GM06990 (cell line): ENCODE measurements at places on chromosomes 1 and 21.

- no peak for DNase-seq
Measured at GRCh38 chr1:229642376-229642775, 16.3 kb downstream of the URB2 start.

- DNase-seq = no peak
Measured at GRCh38 chr1:182611787-182612186, 7.6 kb upstream of the RGS16 start.

- DNase-seq = no peak
Measured at GRCh38 chr1:4597020-4597419, 57.4 kb upstream of the AJAP1 start.

DNA sequence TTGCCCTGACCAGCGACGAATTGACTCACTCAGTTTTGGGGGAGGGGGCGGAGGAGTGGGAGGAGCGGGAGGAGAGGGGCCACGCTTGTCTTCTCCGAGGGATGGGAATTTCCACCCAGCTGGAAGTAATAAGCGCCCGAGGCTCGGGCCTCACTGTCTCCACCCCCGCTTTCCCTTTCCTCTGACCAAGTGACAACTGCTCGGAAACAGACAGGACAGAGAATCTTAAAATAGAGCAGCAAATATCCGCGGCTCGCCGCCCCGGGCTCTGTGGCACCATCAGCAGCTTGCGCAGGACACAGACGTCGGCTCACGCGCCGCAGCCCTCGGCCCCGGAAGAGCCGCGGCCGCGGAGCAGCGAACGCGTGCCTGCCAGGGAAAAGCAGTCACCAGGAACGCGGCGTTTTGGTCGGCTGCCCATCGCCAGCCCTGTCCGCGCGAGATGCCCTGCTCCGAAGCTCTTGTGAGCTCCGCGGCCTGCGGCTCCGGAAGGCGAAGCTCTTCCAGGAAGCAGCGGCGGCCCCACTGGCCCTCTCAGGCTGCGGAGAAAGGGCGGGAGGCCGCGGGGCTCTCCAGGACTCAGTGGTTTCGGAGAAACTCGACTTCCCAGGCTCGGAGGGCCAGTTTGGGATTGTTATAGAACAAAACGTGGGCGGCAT lies 10.7 kb upstream of the RGS16 start:
- DNase-seq = peak; percentile 90

DNA sequence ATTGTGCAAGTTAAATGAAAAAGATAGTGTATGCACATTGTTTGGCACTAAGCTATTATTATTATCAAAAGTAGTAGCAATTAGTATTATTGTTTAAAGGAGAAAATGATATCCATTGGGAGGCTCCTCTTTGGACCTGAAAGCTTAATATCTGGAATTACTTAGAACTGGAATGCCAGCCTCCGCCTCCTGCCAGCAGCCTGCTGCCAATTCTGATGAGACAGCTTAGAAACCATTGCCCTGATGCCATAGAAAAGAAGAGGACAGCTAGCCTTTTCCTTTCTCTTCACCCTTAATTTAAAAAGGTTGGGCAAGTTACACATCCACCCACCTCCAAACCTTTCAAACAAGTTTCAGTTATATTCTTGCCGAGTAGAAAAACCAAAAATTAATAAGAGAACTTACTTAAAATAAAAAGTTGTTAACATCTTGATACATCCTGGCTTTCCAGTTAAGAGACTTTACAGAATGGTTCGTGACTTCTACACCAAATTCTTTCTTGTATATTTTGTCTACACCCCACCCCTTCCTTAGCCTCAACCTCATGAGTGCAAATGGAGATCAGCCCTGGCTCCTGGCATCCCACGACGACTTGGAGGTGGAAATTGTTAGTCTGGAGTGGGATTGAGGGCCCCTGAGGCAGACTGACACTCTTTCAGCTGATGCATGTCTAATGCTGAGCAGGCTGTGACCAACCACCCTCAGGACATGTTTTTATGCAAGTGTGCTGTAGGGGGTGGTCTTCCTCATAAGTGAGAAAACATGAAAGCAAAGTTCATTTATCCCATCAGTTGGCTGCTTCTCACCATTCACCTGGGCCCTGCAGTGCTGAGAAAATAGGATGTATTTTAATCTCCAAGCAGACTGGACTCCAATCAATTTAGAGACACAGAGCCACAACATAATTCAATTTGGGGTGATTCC lies 120.6 kb downstream of the KCNJ15 start:
- no peak for DNase-seq

GRCh38 chr1:155286544-155286943 lies 9.3 kb downstream of the HCN3 start:
- DNase-seq = no peak

DNA sequence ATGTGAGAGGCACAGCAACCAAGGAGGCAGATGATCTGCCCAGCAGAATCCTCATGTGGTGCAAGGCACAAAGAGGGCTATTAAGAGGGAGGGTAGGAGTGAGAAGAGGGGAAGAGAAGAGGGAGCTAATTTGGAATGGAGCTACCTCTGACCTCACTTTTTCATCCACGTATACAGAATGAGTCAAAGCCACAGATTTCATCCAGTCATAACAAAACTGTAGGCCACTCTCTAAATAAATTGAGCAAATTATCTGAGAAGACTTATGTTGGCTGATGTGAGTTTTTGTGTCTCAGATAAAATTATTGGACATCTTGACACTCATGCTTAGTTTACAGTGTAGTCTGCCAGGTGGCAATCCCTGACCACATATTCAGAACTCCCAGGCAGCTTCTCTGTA lies 325.6 kb downstream of the TTLL7 start:
- no peak for DNase-seq

DNA sequence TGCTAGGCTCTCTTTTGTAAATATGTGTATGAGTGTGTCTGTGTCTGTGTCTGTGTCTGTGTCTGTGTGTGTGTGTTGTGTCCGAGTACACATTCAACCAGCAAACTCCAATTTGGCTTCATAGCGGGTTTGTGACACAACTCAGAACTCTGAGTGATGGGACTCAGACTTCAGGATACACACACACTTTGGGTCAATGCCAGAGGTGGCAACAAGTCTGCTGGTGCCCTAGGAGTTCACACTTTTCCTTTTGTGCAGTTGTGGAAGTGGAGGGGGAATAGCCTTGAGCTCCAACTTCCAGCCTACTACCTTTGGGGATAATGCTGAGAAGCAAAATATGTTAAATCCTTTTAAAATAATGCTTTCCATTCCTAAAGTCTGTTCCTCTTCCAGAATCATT lies 16.6 kb upstream of the TBX15 start:
- no peak for DNase-seq

DNA sequence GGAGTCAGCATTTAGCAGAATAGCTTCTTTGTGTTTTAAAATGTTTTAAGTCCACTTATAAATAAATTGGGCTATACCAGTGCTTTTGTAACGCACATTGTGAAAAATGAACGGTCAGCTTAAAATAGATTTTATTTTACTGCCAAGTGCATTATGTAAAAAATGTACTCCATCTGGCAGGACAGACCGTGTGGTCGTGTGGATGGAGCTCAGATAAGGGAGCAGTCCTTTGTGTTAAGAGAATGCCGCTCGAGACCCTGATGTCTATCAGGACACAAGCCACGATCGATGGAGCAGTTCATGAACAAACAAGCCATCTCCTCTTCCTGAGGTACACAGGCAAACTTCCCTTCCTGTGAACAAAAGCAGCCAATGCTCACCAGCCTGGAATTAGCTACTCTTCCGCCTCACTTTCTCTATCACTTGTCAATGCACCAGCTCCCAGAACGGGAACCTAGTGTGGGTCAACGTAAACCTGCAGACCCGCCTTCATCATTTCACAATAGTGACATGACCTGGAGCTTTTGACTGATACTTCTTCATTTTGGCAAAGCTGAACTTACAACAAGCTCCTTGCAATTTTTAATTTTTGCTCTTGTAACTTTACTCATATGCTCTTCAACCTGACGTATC lies 243.5 kb downstream of the TGFB2 start:
- no peak for DNase-seq

DNA sequence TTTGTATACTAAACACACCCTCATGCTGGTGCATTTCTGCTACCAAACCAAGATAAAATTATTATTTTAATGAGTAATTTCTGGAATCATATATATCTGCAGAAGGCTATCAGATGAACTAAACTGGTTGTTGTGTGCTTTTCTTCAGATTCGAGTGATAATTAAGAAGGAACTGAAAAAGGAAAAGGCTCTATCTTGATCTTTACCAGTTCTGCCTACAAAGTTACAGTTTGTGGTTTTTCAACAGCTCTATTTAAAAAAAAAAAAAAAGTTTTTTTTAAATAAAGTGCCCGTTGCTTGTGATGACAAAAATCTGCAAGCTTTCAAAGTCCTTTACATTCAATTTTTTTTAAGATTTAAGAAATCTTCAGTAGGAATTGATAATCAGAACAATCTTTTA lies 13.6 kb downstream of the DENND1B start:
- peak; percentile 34 for DNase-seq

- DNase-seq = no peak
Measured at GRCh38 chr1:186682736-186683135, 2.5 kb upstream of the PTGS2 start.

- DNase-seq = no peak
Measured at GRCh38 chr1:58926152-58926551, 142.3 kb upstream of the JUN start.

- DNase-seq = no peak
Measured at GRCh38 chr1:226964611-226965486, 24.8 kb downstream of the COQ8A start.

DNA sequence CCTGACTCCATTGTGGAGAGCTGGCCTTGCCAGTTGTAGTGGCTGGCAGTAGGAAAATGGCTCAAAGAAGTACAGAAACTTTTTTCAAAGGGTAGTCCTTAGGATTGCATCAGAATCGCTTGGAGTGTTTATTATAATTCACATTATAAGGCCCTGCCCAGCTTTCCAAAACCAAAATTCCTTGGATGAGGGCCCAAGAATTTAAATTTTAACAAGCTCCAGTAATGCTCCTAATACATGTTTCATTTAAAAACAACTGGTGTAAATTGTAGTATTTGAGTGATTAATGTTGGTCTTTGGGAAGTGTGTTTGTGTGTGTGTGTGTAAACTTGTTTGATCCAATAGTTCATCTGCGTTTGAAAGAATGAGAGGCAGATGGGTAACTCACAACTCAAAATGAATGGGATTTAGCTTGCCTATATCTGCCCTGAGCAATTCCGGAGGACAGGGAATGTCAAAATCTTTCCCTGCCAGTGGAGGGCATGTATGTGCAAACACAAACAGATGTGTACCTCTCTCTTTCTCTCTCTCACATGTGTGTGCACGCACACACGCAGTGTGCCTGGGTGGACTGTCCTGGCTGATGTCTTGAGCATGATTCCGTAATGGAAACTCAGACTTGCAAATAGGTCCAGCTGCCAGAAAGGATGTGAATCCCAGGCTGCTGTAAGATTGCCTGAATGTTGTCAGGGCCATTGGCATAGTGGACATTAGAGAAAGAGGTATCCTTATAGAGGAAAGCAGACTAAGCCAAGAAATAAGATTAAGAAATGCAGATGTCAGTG lies 293.1 kb downstream of the LMX1A start:
- DNase-seq = no peak

- peak; percentile 17 for DNase-seq
Measured at GRCh38 chr1:245807954-245808719, 653.4 kb downstream of the KIF26B start.

GRCh38 chr1:221783437-221783836 lies 41.5 kb upstream of the DUSP10 start:
- DNase-seq = no peak

GRCh38 chr1:213887842-213888241 lies 99.9 kb upstream of the PROX1 start:
- no peak for DNase-seq

- no peak for DNase-seq
Measured at GRCh38 chr21:15058854-15059263, 5.9 kb downstream of the NRIP1 start.

- DNase-seq = no peak
Measured at GRCh38 chr1:24111262-24111995, 506 bp downstream of the MYOM3 start.

DNA sequence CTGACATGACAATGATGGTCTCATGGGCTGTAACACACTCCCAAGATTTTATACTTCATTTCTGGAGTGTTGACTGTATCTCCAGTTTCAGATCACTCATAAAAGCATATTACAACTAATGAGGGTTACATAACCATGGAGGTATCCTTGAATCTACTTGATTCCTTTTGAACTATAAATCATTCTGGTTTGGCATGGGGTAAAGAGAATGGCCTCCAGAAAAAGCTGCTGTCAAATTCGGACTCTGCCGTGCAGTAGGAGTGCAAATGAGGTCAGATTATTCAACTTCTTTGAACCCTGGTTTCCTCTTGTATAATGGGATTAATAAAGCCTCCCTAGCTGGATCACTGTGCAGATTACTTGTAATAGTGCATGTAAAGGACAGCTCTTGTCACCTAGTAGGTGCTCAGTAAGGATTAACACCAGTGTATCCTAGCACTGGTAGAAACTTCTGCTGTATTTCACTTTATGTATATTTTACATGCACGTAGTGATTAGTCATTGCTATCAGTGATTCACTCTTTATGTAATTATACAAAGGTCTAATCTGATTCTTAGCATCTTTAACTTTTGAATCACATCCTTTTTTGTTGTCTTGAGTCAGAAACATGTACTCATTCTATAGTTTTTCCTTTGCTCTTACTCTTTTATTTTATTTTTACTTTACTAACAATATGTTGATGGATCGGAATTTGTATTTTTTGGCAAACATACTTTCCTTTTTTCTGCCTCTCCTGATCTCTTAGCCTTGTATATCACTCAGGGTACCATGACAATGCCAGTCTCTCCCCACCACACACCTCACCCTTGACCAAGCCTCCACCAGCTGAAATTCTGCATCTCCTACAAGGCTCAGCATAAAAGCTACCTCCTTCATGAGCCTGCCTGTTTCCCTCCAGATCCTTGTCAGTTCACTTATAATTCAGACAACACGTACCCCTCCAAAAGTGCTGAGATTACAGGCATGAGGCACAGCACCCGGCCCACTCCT lies 3.2 kb downstream of the LRRC8C start:
- no peak for DNase-seq

DNA sequence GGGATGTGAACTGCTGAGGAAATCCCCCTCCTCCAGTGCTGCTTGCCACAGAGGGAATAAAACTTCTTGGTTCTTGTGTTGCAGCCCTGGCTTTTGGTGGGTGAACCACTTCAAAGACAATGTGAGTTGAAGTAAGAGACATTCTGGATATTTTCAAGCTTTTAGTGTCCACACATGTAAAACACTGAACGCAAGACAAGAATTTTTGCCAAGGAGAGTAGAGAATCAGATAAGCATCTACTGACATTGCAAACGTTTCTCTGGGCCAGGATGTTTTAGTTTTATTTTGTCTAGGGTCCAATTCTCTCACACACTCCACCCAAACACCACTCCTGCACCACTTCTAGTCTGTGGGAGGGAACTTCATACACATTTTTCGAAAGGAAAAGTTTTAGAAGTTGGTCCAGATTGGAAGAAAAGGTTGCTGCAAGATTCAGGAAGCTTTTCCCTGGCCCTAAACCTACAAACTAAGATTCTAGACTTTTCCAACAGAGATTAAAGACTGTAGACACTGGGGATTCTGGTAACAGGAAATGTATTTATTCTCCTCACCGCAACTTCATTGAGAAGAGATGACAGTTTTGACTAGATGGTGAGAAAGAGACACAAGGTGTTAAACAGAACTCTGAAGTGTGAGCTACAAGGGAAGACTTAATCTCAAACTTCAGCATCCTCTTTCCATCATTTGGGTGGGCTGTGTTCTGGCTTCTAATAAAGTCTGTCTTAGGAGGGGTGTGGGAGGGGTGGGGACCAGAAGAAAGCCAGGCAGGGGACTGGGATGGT lies 16.1 kb downstream of the FASLG start:
- DNase-seq = no peak

- DNase-seq = no peak
Measured at GRCh38 chr1:3611170-3612019, at the start of gene MEGF6. TSS of gene MEGF6 (minus strand) at chr1:3611508. CDS start at chr1:3611268, 240 bp downstream.
